ENCODE measurements at places on chromosomes 12 and 14.

DNA sequence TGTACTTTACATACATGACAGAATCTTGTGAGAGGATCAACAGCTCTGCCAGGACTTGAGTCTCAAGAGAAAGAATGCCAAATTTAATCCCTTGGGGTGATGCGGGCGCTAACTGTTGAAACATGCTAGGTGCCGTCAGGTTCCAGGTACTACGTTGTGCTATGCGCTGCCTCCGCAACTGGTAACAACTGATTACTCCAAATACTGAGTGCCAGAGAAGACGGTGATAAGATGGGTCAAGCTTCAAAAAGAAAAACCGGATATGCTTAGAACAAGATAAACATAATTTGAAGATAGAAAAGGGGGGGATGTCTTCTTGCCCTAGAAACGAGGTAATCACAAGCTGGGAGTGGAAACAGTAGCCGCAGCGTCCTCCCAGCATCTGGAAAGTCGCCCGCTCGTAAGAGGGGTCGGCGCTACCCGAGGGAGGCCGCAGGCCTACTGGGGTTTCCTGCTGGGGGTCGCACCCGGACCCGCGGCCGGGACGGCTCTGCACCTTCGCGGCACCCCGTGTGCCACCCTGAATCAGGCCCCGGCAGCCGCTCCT, 678 bp downstream of the ZBTB25 start:
- peak; percentile 31 for DNase-seq

DNA sequence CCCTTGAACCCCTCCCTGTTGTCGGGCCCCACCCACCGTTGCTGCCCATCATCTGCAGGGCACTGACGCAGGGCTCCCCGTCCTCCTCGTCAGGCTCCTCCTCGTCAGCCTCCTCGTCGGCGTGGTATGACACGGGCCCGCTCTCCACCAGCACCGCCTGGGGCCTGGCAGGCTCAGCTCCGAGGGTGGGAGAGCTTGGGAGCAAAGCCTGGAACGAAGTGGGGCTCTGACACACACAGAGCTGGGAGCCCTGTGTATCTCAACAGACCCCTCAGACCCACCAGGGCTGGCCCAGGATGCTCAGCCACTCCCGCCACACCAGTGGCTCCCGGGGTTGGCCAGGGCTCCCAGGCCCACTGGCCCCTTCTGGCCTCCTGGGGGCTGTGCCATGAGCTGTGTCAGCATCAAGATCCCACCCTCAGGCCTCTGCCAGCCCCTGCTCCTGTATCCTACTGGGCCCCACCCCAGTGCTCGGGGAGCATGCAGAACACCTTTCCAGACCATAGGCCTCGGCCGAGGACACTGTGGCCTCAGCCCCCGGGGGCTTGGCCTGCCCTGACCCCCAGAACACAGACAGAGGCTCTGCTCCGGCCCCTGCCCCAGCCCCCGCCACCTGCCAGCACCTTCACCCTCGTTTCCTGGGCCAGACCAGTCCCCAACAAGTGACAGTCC, 30.1 kb upstream of the NUDT14 start:
- DNase-seq = no peak

DNA sequence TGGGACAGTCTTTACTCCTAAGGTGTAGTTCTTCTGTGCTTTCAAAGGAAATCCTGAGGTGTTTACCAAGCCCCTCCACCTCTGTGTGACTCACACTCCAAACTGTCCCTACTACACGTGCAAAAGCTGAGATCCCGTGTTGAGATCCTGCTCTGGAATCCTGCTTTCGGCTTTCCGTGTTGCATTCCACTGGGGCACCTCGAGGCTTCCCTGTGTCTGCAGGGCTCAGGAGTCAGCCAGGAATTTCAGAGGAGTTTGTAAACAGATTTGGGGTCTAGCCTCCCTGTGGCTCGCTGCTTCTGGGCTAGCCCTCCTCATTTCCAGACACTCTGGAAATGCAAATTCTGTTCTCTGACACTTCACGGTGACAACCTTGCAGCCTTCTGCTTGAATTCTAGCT, 48.4 kb downstream of the CACNA2D4 start:
- DNase-seq = no peak

DNA sequence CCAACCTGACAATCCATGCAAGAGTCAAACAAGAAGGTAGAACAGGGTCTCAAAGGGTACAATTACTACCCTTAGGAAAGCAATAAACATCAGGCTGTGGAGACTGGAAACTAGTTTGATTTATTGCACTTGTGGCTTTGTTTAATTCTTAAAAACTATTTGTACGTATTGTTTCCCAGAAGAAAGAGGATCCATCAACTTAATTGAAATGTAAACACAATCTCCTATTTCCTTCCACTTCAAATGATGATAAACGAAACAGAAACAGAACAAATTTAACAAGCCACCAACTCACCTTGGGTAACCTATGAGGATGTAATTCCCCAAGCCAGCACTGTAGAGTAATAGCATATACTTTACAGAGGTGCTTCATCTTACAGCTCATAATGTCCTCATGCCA, 8.0 kb downstream of the STXBP6 start:
- DNase-seq = no peak

GRCh38 chr14:76976240-76977005, 52.1 kb downstream of the IRF2BPL start:
- DNase-seq = no peak

DNA sequence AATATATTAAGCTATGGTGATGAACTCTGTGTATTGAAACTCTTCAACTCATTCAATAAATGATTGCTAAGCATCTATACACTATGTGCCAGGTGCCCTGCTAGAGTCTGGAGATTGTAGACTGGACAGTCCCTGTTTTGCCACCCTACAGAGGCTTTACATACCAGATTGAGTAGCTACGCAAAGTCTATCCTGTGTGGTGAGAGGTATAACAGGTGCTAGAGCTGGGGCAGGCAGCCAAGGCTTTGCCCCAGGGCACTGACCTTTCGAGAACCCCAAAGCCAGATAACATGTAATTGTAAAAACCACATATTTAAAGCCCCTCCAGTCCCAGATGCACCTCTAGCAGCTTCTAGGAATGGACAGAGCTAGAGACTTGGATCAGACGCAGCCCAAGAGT, 52.8 kb downstream of the PPM1H start:
- no peak for DNase-seq

DNA sequence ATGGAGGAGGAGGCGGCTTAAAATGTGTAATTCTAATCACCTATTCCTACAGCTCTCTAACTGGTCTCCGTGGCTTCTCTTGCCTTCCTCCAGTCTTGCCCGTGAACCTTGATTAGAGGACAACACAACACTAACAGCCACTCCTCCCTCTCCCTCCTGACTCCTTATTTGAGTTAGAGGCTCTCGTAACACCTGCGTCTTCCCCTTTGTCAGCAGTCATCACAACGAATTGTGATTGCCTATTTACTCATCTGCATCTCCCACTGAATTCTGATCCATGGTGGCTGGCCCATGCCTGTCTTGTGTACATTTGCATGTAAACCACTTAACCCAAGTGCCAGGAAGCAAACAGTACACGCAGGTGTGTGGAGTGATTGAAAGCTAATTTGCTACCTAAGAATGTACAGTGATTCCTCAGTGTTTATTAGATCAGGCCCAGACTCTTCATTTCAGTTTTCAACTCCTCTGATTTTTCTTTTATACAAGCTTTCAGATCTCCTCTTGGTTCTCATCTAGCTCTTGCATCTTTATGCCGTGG, 154.5 kb downstream of the MON2 start:
- no peak for DNase-seq

- DNase-seq = no peak
Measured at GRCh38 chr12:117527479-117527855, 166.0 kb upstream of the NOS1 start.

DNA sequence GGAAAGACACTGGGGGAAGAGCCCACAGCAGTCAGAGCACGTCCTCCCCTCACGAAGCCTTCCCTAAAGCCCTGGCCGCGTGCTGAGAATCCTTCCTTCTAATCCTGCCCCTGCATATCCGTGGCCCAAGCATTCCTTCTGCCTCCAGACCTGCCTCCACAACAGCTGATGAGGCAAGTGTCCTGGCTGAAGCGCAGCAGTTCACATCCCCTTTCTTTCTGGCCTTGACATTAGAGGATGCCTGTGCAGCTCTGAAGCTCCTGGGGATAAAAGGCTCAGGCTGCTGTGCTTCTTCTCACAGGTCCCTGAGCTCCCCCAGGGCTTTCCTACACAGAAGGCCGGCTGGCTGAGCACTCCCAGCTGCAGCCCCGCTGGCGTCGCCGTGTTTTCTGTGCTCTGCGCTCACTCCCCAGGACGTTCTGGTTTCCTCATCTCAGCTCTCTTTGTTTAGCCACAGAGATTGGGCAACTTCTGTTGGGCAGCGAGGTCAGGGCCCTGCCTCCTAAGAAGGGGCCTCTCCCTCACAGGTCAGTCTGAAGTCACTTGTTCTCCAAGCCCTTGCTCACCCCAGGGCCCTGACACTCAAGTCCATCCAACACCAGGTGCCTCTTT, 45.8 kb downstream of the NINJ2 start:
- DNase-seq = no peak

DNA sequence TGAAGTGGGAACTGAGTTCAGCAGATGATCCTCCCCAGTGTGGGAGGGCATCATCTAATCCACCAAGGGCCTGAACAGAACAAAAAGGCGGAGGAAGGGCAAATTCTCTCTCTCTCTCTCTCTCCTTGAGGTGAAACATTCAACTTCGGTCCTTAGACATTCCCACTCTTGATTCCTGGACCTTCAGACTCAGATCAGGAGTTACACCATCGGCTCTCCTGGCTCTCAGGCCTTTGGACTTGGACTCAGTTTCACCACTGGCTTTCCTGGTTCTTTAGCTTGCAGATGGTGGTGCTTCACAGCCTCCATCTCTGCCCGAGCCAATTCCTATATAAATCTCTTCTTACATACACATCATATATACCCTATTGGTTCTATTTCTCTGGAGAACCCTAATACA, 73.2 kb downstream of the SPPL3 start:
- no peak for DNase-seq

- DNase-seq = no peak
Measured at GRCh38 chr12:25020621-25021243, 71.8 kb upstream of the BCAT1 start.

- DNase-seq = no peak
Measured at GRCh38 chr14:31886156-31886835, 190.8 kb upstream of the ARHGAP5 start.
